ENCODE measurements at places on chromosomes 5 and 9.

- DNase-seq = no peak
These were observed 1.6 kb upstream of the CFAP90 start for GRCh38 chr5:7852542-7852941.

DNA sequence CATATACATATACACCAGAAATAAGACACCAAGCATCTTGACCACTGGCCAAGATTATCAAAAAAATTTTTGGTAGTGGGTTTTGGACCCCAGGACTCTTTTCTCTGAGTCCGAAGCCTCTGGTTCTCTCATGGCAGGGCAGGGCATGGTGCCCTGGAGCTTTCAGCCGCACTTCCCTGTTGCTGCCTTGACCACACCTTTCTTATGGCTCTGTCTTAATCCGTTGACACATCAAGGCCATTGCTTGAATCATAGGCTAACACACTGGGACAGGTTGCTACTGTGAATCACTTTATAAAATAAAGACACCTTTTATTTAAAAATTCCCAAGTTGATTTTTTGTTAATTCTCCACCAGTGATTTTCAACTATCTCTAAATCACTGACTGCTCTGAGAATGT is 45.4 kb upstream of the CAST start:
- no peak for DNase-seq

GRCh38 chr9:120514405-120514804 is 65.6 kb downstream of the CDK5RAP2 start:
- DNase-seq = no peak

GRCh38 chr9:104025945-104026344 is 68.2 kb upstream of the SMC2 start:
- DNase-seq = peak; percentile 2

DNA sequence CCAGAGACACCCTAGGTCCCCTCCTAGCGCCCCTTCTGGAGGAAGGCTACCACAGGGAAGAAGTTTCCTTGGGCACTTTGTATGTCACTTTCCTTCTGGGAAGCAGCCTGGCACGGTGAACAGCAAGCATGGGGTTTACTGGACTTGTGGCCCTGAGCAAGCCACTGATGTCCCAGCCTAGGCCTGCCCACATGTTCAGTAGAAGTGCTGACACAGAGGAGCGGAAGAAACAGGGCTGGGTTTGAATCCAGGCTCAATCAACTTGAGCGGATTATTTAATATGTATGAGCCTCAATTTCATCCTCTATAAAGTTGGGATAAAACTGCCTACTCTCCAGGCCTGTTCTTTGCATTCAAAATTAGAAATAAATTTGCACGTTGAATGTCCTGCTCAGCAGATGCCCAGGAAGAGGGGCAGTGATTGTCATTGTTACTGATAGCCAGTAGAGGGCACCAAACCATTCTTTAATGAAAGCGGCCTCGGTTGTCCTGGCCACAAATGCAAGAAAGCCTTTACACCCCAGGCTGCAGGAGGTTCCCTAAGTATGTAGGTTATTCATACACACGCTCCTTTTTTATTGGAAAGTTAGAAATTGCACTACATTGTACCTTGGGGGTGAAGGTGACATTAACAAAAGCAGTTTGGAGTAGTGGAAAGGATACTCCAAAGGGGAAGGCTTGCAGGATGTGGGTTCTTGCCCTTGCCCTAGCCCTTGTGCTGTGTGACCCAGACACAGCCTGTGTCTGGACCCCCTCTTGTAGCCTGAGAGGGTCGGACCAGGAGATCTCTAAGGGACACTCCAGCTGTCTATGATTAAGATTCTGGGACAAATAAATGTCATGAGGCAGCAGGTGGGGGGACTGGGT is 13.4 kb upstream of the XPA start:
- DNase-seq = peak; percentile 77

- DNase-seq = no peak
These were observed 8.6 kb downstream of the UCK1 start for GRCh38 chr9:131522257-131523085.

DNA sequence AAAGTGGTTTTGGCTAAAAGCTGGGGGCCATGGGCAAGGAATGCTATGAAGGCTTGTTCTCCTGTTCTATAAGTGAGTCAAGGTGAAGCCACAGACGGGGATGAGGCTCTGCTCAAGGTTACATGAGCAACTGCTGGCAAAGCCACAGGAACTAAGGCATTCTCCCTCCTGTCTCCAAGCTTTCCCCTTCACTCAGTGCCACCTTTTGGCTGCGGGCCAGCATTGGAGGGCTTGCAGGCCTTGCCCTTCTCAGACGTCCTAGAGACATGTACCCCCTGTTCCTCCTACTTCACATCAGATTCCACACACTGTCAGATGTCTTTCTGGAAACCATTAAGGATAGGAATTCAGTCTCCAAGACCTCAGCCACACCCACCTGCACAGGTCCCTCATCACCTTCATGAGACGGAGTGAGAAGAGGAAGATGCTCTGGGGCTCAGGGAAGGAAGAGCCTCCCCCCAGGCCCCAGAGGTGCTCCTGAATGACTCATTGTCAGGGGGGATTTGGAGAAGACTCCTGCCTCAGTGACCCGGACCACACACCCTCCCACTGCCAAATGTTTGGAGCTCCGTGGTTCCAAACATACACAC is 20.5 kb upstream of the MEIKIN start:
- DNase-seq = no peak

GRCh38 chr9:134329576-134329855 is 3.3 kb downstream of the RXRA start:
- DNase-seq = no peak

DNA sequence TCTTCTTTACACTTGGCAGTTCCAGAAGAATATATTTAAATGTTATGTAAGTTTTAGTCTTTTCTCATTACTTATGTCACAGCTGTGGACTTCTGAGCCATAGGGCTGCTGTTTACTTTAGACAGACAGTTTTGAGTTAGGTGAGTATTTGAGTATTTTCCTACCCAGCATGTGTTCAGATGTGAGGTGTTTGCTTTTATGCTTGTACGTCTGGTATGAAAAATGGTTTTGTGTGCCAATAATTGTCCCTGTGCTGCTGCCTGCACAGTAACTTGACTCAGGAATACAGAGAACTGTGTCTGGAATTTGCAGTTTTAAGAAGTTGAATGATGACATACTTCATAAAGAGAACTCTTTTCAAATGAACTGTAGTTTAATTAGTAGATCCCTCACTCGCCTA is 20.8 kb downstream of the MEGF10 start:
- DNase-seq = no peak

GRCh38 chr9:125754096-125754495 is 6.9 kb downstream of the PBX3 start:
- no peak for DNase-seq

DNA sequence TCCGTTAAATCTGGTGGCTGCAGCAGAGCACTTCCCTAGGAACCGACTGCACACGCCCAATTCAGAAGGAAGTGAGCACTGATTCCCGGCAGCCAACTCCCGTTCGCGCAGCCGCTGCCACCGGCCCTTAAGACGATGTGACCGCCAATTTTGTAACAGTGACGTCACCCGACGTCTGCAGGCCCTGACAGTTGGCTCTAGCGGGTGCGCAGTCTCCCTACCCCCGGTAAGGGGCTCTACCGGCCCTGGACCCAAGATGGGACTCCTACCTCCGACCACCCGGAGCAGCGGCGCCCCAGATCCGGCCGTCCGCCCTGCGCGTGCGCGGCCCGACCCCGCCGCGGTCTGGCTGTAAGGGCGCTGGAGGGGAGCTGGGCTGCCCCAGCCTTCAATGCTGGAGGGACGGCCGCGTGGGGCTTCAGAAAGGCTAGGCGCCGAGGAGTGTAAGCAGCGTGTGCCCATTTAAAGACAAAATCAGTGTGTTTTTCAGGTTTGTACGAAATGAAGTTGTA is 19.1 kb downstream of the DNAJA1 start:
- peak; percentile 82 for DNase-seq

DNA sequence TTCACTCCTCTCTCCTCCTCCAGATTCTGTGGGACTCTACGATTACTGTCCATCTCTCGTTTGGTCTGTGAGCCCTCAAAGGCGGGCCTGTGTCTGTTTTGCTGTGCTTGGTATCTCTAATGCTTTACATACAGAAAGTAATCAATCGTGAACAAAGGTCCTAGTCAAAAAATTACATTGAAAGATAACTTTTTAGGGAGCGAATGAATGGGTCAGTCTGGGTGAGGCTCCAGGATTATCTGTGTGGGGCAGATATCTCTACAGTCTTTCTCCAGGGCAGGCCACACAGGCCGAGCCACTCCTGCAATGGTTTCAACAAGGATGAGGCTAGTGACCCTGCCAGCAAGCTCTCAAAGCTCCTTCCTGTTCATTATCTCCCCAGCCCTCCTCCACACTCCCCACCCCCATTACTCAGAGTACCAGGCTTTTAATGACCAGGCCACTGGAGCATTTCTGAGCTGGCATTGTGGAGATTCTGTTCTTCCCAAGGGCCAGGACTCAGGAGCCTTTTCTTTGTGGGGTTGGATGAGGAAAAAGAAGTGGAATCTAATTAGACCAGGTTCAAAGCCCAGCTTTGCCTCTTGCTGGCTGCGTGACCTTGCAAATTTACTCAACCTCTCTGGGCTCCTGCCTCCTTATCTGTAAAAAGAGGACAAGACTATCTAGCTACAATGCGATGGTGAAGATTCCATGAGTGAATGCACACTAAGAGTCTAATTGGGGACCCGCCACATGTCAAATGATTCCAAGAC is 10.2 kb downstream of the CORO2A start:
- DNase-seq = peak; percentile 96

DNA sequence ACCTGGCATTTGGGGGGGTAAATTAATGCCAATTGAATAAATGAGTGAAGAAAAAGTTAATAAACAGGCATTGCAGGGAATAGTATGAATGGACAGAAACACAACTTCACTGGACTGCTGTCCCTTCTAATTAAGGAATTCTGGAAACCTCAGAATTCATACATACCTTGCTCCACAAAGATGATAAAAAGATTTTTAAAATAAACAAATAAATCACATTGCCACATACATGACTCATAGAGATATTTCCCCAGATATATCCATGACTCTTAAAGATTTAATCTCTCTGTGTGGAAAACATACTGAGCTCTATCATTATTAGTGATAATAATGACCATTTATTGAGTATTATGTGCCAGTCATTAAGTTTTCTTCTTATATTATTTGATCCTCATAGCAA is 469.0 kb upstream of the MEF2C start:
- no peak for DNase-seq

DNA sequence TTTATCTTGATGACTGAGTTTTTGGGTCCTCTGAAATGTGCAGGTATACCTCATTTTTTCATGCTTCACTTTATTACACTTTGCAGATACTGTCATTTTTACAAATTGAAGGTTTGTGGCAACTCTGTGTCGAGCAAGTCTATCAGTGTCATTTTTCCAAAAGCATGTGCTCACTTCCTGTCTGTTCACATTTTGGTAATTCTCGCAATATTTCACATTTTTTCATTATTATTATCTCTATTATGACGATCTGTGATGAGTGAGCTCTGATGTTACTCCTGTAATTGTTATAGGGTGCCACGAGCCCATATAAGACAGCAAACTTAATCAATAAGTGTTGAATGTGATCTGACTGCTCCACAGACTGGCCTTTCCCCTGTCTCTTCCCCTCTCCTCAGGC is 73.4 kb upstream of the FBXW11 start:
- no peak for DNase-seq

GRCh38 chr5:161403121-161403520 is 143.4 kb downstream of the GABRB2 start:
- DNase-seq = no peak

GRCh38 chr5:74613283-74613682 is 27.2 kb downstream of the ENC1 start:
- DNase-seq = no peak

DNA sequence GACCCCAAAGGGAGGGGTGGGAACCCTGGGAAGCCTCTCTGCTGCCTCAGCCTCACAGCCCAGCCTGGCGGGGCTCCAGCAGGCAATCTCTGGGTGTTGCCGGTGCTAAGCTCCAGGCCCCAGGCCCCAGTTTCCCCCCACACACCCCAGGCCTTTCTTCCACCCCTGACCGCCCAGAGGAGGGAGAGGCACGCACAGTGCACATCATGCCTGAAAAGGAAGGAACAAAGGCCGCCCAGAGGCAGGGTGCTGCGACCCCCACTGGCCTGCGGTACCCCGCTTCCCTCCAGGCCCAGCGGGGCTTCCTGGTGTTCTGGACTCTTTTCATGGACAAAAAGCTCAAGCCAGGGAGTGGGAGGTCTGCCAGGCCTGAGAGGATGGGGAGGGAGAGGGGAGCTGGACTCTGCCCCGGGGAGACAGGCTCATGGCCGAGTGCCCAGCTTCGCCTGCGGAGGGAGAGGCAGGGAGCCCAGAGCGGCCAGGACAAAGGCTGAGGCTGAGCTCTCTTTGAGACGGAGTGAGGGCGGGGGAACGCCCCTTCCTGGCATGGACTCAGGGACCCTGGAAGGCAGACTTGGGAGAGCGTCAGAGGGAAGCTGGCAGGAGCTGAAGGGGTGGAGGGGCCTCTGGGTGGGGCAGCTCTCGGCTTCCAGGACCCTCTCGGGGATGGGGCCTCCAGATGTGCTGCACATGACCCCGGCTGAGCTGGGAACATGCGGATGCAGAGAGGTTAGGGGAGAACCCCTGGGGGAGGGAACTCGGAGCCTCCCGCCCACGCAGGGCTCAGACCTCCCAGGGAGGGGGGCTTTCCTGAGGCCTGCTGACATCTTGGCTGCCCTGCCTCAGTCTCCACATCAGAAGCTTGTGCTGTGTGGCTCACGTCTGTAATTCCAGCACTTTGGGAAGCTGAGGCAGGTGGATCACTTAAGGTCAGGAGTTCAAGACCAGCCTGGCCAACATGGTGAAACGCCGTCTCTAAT is 1.8 kb upstream of the ENTPD2 start:
- no peak for DNase-seq

GRCh38 chr5:108122702-108123101 is 259.2 kb downstream of the FBXL17 start:
- no peak for DNase-seq

DNA sequence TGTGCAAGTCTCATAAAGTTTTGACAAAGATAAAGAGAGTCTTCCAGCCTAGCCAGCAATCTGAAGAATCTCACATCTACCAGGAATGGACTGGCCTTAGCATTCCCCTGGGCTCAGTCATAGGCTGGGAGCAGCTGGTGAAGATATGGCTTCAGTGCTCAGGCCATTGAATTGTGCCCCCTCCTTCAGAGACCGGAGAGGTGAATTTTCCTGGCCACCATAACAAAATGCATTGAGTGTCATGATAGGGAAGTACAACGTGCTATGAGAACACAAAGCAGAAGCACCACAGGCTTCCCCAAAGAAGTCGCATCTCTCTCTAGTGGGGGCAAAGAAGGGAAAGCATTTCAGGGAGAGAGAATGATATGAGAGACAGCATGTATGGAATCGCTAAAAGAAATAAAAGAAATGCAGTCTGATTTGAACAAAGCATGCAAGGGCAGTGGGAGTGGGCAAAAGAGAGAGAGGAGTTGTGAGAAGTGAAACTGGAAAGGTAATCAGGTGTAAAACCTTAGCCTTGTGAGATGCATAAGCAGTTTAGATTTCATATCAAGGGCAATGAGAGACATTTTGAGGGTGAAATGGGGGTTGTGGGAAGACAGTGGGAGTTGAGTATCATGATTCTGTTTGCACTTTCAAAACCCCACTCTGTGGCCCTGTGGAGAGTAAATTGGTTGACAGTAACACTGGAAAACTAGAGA is 57.1 kb upstream of the NMUR2 start:
- DNase-seq = no peak

GRCh38 chr5:172187118-172188032 is 649 bp downstream of the STK10 start:
- peak; percentile 72 for DNase-seq

Data from erythroblast (primary cell).